B cell (primary cell): ENCODE measurements at places on chromosomes 7 and 10.

GRCh38 chr10:66792441-66792840 is 133.4 kb upstream of the LRRTM3 start:
- no peaks in the 10 kb centered on the region for H3K4me1 ChIP-seq
- H3K27ac ChIP-seq: no peak overlapping the region
- H3K27me3 ChIP-seq: no peaks in the 10 kb centered on the region
- no peak for DNase-seq
- H3K36me3 ChIP-seq: no peaks in the 10 kb centered on the region

DNA sequence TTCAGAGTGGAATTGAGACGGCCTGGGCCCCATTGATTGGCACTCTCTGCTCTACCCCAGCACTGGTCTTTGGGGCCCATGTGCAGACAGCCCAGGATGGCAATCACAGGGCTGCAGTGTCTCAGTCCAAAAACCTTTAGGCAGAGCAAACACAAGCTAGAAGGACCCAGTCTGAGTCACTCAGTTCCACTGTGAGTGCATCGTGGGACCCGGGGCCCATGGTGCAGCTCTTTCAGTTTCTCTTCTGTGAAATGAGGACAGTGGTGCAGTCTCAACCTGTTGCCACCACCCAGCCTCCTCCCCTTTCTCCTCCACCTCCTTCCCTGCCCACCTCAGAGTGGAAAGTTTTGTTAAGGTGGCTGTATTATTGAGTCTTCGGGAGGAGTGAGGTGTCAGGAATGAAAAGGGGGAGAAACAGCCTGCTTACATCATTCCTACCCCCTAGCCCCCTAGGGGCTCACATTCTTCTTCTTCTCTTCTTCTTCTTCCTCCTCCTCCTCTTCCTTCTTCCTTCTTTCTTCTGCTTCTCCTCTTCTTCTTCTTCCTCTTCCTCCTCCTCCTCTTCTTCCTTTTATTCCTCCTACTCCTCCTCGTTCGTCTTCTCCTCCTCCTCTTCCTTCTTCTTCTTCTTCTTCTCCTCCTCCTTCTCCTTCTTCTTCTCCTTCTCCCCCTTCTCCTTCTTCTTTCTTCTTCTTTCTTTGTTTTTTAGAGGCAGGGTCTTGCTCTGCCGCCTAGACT is 19.5 kb upstream of the CARD11 start:
- peak; percentile 27 for DNase-seq
- no peaks in the 10 kb centered on the region for H3K27me3 ChIP-seq
- H3K4me1 ChIP-seq: peaks cover 44% of the 10 kb centered on the region
- H3K4me3 ChIP-seq: no peak overlapping the region
- H3K27ac ChIP-seq: no peak overlapping the region
- H3K36me3 ChIP-seq: no peaks in the 10 kb centered on the region

DNA sequence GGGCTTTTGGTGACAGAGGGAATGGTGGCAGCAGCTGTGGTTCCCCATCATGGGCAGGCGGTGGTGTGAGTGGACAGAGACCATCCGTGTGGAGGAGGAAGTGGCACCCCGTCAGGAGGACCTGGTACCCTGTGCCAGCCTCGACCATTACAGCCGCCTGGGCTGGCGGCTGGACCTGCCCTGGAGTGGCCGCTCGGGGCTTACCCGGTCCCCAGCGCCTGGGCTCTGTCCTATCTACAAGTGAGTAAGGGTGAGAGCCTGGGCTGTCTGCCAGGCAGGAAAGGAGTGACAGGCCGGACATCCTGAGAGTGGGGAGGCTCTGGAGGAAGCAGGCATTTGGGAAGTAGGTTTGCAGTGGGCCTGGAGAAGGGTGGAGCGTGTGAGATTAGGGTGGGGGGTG is 2.9 kb upstream of the ZNF467 start:
- no peak overlapping the region for H3K27ac ChIP-seq
- no peak for DNase-seq
- no peak overlapping the region for H3K4me3 ChIP-seq
- H3K4me1 ChIP-seq: peaks cover under 1% of the 10 kb centered on the region
- no peaks in the 10 kb centered on the region for H3K36me3 ChIP-seq

DNA sequence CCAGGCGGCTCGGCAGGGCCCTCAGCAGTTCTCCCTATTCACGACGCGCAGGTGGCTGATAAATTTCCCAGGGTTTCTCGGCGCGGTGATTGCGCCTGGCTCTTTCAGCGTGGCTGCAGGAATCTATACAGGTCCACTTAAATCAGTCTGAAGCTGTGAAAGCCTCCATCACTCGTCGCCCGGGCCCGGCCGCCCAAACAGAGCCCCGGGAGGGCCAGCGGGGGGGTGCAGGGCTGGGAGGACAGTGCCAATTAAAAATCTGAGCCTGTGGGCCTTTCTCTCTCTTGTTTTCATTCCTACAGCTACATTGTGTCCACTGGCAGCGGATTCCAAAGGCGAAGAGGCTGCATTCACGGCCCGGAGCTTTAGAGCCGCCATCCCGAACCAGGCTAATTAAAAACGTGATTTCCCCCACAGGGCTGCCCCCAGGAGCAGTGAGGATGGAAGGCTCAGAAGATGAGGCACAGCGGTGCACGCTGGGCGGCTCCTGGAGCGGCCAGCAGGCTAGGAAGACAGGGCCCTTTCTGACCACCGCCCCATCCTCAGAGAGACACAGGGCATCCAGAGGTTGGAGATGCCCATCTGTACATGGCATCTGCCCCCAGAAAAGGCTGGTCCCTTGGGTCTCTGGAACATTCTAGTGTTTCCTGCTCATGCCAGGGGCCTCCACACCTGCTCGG is 100.7 kb downstream of the FAM53B start:
- H3K27ac ChIP-seq: peak overlapping the region; percentile 92
- H3K27me3 ChIP-seq: no peaks in the 10 kb centered on the region
- no peak overlapping the region for H3K4me3 ChIP-seq
- H3K4me1 ChIP-seq: peaks cover 99% of the 10 kb centered on the region
- no peak for DNase-seq

- peak overlapping the region; percentile 74 for H3K27ac ChIP-seq
- H3K4me3 ChIP-seq: peak overlapping the region; percentile 47
- no peaks in the 10 kb centered on the region for H3K36me3 ChIP-seq
These were observed 177.2 kb downstream of the SH3PXD2A start for GRCh38 chr10:103678178-103678526.

DNA sequence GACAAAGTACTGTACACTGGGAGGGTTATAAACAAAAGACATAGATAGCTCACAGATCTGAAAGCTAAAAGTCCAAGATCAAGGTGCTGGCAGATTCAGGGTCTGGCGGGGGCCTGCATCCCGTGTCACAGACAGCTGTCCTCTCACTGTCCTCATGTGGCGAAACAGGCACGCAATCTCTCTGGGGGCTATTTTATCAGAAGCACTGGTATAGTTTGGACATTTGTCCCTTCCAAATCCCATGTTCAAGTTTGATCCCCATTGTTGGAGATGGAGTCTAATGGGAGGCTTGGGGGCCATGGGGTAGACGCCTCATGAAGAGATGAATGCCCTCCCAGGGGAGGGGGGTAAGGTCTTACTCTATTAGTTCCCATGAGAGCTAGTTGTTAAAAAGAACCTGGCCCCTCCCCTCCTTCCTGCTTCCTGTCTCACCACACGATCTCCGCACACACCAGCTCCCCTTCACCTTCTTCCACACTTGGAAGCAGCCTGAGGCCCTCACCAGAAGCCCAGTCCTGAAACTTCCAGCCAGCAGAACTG is 72.5 kb upstream of the UCN3 start:
- H3K4me3 ChIP-seq: no peak overlapping the region
- no peak for DNase-seq
- no peaks in the 10 kb centered on the region for H3K4me1 ChIP-seq
- H3K27me3 ChIP-seq: no peaks in the 10 kb centered on the region

- H3K4me1 ChIP-seq: peaks cover 59% of the 10 kb centered on the region
- H3K27me3 ChIP-seq: no peaks in the 10 kb centered on the region
- H3K27ac ChIP-seq: peak overlapping the region; percentile 75
- peak overlapping the region; percentile 38 for H3K4me3 ChIP-seq
These were observed 161.9 kb downstream of the GRK5 start for GRCh38 chr10:119368991-119369869.

- H3K4me3 ChIP-seq: no peak overlapping the region
- no peak for DNase-seq
- no peak overlapping the region for H3K27ac ChIP-seq
These were observed 27.9 kb downstream of the CDH23 start for GRCh38 chr10:71424496-71425194.

DNA sequence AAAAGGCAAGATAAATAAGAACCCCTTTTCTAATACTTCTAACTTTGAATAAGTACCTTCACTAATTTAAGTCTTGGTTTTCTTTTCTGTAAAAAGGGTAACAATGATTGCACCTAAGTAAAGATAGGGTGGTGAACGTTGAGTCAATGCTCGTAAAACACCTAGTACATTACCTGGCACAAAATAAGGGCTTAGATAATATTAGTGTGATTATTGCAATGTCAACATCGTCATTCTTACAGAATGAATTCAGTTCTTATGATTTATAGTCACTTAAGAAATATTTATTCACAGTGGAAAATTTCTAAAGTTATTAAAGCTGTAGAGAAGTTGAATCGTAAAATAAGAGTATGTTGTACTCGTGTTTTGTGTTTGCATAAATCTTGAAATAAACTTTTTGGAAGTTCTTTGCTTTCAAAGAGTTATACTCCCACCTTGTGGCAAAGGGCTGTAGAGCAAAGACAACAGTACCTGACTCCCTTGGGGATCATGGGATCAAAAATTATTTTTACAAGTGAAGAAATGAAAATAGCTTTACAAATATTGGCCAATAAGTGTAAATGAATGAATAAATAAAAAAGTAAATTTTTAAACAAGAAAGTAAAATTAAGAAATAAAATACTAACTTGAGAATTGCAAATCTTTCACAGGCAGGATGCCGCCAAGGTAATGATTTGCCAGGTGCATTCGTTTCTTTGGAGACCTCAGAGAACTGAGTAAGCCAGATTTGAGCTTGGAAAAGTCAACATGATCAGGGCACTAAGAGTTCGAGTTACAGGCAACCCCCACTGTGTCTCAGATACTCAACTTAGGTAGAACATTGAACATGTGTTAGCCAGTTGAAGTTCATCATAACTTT is 285.8 kb upstream of the CACNA2D1 start:
- H3K27me3 ChIP-seq: no peaks in the 10 kb centered on the region
- H3K27ac ChIP-seq: no peak overlapping the region
- no peaks in the 10 kb centered on the region for H3K4me1 ChIP-seq
- H3K36me3 ChIP-seq: no peaks in the 10 kb centered on the region
- DNase-seq: no peak

- H3K4me3 ChIP-seq: no peak overlapping the region
- no peak overlapping the region for H3K27ac ChIP-seq
- no peaks in the 10 kb centered on the region for H3K27me3 ChIP-seq
- H3K4me1 ChIP-seq: peaks cover 15% of the 10 kb centered on the region
These were observed 48.6 kb upstream of the PPIF start for GRCh38 chr10:79298403-79299244.

DNA sequence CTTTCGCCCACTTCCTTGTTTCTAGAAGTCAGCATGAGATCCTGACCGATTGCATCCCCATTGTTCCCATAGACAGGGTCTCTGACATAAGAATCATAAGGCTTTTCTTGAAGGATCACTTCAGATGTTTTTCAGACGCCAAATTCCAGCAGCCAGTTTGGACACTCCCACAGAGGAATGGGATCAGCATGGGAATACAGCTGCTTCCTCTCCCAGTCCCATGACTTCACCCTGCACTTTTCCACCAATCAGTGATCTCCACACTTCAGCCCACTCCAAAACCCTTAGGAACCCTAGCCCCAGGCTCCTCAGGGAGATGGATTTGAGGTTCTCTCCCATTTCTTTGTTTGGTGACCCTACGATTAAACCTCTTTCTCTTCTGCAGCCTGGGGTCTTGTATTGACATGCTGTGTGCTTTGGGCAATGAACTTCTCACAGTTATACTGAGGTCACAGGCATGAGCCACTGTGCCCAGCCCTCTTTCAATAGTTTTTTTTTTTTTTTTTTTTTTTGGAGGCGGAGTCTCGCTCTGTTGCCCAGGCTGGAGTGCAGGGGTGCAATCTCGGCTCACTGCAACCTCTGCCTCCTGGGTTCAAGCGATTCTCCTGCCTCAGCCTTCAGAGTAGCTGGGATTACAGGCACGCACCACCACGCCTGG is 52.8 kb upstream of the CHST3 start:
- no peaks in the 10 kb centered on the region for H3K27me3 ChIP-seq
- H3K36me3 ChIP-seq: no peaks in the 10 kb centered on the region
- no peak for DNase-seq
- H3K4me1 ChIP-seq: peaks cover 17% of the 10 kb centered on the region
- H3K27ac ChIP-seq: no peak overlapping the region
- H3K4me3 ChIP-seq: no peak overlapping the region

GRCh38 chr10:22704471-22704911 is 9.9 kb downstream of the PIP4K2A start:
- peak overlapping the region; percentile 25 for H3K27ac ChIP-seq
- no peaks in the 10 kb centered on the region for H3K27me3 ChIP-seq
- H3K4me3 ChIP-seq: no peak overlapping the region
- H3K36me3 ChIP-seq: no peaks in the 10 kb centered on the region
- peak; percentile 61 for DNase-seq
- H3K4me1 ChIP-seq: peaks cover 80% of the 10 kb centered on the region

DNA sequence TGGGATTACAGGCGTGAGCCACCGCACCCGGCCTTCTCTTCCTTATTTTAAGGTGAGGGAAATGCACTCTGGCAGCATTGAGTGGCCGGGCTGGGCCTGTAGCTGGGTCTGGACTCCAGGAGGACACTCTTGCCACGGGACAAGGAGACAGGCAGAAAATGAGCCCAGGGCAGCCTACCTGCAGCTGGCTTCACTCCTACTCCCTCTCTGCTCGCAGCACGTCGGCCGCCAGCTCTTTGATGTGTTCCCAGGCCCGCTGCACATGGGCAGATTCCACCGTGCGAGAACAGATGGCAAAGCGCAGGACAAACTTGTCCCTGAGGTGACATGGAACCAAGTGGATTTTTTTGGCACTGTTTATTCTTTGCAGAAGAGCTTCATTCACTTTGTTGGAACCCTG is 12.9 kb upstream of the FIGNL1 start:
- no peak overlapping the region for H3K27ac ChIP-seq
- H3K4me1 ChIP-seq: peaks cover 5% of the 10 kb centered on the region
- H3K36me3 ChIP-seq: no peaks in the 10 kb centered on the region
- no peak for DNase-seq
- H3K27me3 ChIP-seq: no peaks in the 10 kb centered on the region

DNA sequence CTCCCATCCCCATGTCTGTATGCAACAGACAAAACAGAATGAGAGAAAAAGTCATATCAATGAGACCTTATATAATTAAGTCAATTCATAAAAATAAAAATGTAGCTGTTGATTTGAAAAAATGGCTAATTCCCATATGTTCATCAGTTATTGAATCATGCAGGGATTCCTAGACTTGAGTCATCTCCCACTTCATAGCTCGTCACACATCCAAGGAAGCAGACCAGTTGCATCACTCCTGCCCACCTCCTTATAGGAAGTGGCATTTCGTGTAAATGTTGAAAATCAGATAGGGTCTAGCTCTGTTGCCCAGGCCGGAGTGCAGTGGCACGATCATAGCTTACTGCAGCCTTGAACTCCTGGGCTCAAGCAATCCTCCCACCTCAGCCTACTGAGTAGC is 56.1 kb upstream of the SH2B2 start:
- peaks cover 32% of the 10 kb centered on the region for H3K36me3 ChIP-seq
- no peaks in the 10 kb centered on the region for H3K4me1 ChIP-seq
- H3K4me3 ChIP-seq: no peak overlapping the region
- no peaks in the 10 kb centered on the region for H3K27me3 ChIP-seq
- H3K27ac ChIP-seq: no peak overlapping the region
